ENCODE measurements at places on chromosomes 11 and 22.

GRCh38 chr11:116499396-116500003 is 273.3 kb downstream of the BUD13 start:
- DNase-seq, result peak; percentile 74

DNA sequence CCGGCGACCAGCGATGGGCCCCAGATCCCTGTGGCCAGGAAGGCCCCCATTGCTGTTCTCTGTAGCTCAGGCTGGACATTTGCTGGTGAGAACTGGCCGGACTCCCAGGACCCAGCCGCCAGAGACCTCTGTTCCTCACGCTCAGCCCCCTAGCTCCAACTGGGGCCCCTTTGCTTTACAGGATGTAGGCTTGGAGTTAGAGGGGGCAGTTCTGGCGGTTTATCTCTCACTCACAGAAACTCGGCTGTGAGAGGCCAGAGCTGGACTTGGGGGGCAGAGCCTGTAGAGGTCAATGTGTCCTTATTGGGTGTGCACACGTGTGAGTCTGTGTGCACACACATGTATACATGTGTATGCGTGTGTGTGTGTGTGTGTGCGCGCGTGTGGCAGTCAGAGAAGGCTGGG is 502 bp downstream of the SMIM38 start:
- no peak for DNase-seq

- no peak for DNase-seq
Observed at GRCh38 chr11:63909591-63910506, 7.1 kb downstream of the RCOR2 start.

DNA sequence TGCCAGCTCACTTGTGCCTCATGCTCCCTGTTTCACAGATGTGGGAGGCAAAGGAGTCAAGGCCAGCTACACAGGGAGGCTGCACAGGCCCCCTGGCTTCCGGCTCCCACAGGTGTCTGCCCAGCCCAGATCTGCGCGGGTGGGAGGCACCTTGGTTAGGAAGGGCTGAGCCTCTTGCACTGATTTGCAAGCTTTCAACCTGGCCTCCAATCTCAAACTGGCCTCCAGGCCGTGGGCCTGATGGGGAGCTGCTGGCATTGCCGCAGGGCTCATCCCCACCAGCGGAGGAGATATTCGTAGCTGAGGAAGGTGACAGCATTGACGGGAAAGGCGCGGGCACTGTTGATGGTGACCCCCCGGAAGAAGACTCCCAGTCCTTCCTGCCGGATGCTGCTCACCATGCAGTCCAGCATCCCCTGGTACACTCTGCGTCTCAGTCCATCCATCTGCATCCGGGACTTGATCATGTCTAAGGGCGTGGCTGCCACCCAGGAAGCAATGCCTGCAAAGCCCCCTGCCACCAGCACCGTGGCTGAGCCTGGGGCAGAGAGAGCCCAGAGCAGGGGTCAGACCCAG is 6.2 kb downstream of the SLC25A45 start:
- DNase-seq, result no peak

- DNase-seq, result no peak
Observed at GRCh38 chr11:14132312-14132711, 169.8 kb downstream of the SPON1 start.

DNA sequence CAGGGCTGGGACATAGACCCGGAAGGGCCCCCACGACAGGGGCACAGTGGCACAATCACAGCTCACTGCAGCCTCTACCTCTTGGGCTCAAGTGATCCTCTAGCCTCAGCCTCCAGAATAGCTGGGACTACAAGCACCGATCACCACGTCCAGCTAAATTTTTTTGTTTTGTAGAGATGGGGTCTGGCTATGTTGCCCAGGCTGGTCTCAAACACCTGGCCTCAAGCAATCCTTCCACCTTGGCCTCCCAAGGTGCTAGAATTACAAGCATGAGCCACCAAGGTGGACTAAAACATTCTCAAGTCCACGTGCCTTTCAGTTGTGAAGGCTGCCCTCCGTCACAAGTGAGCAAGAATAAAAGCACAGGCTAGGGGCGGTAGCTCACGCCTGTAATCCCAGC is 10.1 kb upstream of the COMT start:
- no peak for DNase-seq

GRCh38 chr11:99522467-99523173 is 501.9 kb downstream of the CNTN5 start:
- no peak for DNase-seq

- no peak for DNase-seq
Observed at GRCh38 chr11:7844521-7844920, 47.8 kb upstream of the OR5P2 start.

- DNase-seq, result no peak
Observed at GRCh38 chr11:18310800-18311340, 11.1 kb downstream of the HPS5 start.

DNA sequence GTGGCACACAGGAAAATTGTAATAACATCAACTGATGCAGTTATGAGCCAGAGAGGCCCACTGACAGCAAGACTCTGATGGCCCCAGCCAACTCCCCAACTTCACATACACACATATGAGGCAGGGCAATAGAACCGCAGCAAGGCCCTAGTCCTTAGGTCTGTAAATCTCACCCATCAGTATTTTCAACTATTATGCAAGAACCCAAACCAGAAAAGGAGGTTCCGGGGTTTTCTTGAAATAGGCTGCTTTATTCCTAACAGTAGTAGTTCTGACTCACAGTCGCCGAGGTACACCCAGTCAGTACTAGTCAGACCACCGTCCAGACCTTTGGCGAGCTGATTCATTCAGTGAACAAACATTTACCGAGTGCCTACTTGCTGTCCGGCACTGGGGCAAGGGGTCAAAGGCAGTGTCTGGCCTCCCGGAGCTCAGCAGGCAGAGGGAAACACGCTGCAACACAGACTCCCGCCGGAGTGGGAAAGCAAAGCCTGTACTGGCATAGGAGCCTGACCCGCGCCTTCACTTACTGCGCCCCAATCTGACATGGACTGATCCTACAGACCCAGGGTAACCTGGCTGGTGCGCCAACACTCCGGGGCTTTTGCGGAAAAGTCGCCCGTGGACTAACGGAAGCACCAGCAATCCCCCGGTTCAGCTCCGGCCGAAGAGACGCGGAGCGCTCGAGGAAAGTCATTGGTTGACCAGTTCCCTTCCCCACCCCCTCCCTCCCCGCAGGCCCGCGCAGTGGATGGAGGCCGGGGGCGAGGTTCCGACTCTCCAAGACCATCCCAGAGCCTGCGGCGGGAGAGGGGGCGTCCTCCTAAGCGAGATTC is 1.3 kb downstream of the PLEKHA7 start:
- DNase-seq, result no peak

GRCh38 chr11:41665441-41666360 is 206.2 kb upstream of the LRRC4C start:
- DNase-seq, result no peak

DNA sequence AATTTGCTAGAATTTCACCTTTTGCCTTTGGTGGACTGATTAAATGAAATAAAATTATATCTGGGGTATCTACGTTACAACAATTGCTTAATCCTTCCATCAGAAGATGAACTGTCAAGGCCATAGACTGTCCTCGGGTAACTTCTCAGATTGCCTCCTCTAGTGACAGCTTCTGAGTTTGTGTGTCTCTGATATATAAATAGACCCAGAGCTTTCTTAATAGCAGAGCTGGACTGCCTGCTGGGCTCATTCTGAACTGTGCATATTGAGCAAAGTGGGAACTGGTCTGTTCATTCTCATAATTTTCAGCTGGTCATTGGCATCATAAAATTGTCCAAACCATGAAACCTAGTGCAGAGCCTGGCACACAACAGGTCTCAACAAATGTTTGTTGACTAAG is 99.1 kb upstream of the GRAMD1B start:
- DNase-seq, result no peak

DNA sequence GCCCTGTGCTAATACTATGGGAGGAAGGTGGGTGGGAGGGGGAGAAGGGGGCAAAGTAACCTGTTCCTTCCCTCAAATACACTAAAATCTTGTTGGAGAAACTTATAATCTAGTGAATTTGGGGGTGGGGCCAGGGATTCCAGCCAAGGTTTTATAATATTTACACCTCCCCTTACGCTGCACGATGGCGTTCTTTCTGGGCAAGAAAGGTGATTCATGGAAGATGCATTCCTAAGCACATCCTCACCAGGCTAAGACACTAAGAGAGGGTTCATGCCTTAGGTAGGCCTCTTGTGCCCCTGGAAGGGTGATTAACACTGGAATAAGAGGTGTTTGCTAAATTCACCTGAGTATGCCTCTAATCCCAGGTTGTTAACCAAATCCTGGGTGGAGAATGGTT is 82.6 kb downstream of the BARX2 start:
- DNase-seq, result no peak

DNA sequence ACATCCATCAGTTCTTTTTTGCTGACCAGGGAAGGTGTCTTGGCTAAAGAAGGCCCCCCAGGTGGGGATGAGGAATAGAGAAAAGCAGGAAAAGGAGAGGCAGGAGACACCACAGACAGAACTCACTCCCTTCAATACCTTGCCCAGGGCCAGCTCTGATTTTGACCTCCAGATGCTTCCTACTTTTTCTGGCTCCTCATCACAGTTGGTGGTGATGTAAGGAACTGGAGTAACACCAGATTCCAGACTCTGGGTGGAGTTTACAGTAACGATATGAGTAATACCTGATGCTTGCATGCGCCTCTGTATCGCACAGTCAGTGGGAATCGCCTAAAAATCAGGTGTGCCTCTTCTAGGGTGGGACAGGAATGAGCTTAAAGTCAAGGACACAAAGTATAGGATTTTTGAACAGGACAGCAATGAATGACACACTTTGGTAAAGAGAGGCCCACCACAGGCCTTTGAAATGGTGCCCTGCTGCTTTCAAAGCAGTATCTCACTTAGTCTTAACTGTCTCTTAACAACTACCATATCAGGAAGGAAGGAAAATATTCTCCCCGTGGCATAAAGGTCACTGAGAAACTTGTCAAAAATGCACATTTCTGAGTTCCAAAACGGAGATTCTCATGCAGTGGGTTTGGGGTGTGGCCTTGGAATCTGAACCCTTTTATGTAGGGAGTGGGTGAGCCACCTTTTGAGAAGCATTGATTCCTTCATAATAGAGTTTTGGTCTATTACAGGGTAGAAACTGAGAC is 140.8 kb downstream of the SNX19 start:
- DNase-seq, result no peak

GRCh38 chr22:25817092-25817943 is 75.3 kb downstream of the MYO18B start:
- no peak for DNase-seq

DNA sequence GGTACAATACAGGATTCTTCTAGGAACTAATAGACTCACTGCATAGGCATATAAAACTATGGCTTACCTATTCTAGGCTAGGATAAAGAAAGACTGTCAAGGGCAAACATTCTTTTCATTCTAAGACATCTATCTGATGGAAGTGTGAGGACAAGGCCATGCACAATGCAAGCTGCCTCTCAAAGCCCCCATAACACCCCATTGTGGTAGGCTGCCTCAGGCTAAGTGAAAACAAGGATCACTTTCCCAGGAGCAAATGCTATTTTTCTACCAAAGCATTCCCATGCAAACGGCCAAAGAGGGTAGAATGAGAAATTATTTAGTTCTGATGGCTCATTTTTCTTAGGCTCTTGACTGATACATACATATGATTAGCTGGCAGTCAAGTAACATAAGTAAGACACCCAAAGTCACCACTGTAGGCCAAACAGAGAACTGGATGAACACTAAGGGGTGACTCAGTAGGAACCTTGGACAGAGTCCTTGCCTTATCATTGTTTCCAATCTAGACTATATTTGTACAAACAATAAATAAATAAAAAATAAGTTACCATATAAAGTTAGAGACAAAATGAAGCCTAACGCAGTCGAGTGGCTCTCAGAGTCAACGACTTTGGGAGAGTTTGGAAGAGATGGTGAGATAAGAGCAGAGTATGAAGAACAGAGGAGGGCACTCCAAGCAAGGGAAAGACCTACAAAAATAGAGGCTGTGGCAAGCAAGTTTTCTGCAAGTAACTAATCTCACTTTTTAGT is 303.6 kb downstream of the SBF2 start:
- no peak for DNase-seq

DNA sequence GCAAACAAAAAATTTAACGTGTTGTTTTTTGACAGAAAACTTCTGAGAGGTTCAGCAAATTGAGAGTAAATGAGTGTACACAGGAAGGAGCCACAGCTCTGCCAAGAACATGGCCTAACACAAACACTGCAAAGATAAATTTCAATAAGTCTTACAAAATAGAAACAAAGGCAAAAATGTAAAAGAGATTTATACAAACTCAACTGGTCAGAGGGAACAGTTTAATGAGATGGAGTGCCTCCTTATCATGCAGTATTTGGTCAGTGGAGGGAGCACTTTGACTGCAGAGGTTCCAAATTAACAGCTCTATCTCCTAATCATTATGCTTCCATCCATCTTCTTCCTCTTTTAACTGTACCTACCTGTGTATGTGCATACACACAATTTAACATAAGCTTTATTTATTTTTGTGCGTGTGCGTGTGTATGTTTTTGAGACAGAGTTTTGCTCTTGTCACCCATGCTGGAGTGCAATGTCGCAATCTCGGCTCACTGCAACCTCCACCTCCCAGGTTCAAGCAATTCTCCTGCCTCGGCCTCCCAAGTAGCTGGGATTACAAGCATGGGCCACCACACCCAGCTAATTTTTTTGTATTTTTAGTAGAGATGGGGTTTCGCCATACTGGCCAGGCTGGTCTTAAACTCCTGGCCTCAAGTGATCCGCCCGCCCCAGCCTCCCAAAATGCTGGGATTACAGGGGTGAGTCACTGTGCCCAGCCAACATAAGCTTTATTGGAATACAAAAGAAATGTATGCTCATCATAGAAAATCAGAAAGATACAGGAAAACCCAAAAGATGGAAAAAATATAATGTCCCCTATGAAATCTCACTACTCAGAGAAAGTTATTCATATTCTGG is 111.9 kb downstream of the MRTFA start:
- DNase-seq, result no peak

DNA sequence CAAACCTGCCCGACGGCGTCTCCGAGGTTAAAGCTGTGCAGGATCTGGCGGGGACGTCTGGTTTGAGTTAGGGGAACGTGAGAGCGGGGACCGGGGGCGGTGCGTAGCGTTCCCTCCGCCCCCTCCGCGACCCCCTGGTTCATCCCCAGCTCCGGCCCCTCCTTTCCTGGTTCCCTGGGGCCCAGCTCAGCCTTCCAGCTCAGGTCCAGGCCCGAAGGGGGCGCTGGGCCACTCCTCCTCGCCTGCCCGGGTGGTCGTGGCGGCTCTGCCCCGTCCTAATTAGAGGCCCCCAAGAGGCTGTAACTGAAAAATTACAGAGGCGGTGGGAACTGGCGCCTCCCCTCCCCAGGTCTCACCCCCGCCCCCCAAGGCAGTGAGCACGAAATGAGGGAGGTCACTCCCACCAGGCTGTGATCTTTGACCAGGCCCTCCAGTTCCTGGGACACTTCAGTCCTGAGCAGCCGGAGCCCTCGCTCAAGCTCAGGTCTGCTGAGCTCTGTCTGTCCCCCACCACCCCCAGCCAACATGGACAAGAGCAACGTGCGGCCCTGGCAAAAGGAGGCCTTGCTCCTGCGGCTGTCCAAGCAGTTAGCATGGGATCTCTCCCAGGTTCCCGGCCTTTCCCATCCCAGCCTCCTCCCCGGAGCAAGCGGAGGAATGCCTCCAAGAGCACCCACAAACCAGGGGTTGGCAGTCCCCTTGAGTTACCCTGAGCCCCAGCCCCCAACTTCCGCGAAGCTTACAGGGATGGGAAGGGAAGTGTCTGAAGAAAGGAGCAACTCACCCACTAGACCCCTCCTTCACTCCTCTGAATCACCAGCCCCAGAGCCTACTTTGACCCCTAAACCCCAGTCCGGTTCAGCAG is 3.3 kb downstream of the CD248 start:
- no peak for DNase-seq

GRCh38 chr11:67664696-67665540 is 9.5 kb downstream of the ALDH3B2 start:
- DNase-seq, result no peak

Measured in activated CD4-positive, alpha-beta T cell treated with anti-CD3 and anti-CD28 coated beads, Interleukin-10, Interleukin-2, amounts not matched to agents 100 ng/mL and 50 ng/mL, durations not matched to agents 16 hours and 8 hours (primary cell).